ENCODE measurements at places on chromosomes 6 and 20. TPM values are rescaled to one million over a fixed set of nuclear protein-coding genes. Genes with fewer than 3 reads are reported as not detected.

- peaks cover 30% of the 10 kb centered on the region for H3K4me1 ChIP-seq
- no peak for DNase-seq
- H3K36me3 ChIP-seq = no peaks in the 10 kb centered on the region
- no peak overlapping the region for H3K4me3 ChIP-seq
Measured at GRCh38 chr20:62631336-62632308, 10.7 kb upstream of the SLCO4A1 start.

DNA sequence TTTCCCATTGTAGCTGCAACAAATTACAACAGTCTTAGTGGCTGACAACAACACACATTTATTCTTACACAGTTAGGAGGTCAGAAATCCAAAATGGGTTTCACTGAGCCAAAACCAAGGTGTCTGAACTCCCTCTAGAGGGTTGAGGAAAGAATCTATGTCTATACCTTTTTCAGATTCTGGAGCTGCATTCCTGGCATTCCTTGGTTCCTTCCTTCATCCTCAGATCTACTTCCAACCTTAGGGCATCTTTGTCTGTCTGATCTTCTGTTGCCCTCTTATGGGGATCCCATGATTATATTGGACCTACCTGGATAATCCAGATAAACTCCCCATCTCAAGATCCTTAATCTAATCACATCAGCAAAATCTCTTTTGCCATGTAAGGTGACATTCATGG is 540.9 kb upstream of the MAP3K7 start:
- DNase-seq = no peak
- H3K27ac ChIP-seq = no peak overlapping the region
- no peaks in the 10 kb centered on the region for H3K36me3 ChIP-seq
- no peaks in the 10 kb centered on the region for H3K4me1 ChIP-seq

- no peaks in the 10 kb centered on the region for H3K27me3 ChIP-seq
- H3K4me3 ChIP-seq = no peak overlapping the region
- H3K4me1 ChIP-seq = no peaks in the 10 kb centered on the region
Measured at GRCh38 chr6:4794140-4794707, 18.0 kb downstream of the CDYL start.

DNA sequence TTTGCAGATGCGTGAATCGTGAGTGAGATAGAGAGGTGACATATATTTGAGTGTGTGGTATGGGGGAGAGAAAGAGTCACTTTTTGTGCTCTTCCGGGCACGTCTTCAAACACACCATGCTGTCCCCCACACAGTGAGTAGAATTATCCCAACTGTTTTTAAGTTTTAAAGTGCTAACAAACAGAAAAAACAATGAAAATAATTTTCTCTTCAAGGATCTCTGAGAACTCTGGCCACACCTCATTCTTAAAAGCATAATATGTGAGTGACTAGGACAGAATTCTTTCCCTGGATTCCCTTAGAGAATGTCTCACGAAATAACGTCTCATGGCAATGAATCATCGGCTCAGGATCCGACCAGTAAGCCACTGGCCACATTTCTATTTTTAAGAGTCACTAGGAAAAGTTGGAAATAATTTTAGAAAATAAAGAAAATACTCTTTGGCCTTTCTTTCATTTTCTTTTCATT is 235.7 kb upstream of the ZNF217 start:
- no peaks in the 10 kb centered on the region for H3K27me3 ChIP-seq
- peak overlapping the region; percentile 100 for H3K27ac ChIP-seq
- peaks cover 51% of the 10 kb centered on the region for H3K4me1 ChIP-seq
- DNase-seq = peak; percentile 95
- H3K36me3 ChIP-seq = no peaks in the 10 kb centered on the region

DNA sequence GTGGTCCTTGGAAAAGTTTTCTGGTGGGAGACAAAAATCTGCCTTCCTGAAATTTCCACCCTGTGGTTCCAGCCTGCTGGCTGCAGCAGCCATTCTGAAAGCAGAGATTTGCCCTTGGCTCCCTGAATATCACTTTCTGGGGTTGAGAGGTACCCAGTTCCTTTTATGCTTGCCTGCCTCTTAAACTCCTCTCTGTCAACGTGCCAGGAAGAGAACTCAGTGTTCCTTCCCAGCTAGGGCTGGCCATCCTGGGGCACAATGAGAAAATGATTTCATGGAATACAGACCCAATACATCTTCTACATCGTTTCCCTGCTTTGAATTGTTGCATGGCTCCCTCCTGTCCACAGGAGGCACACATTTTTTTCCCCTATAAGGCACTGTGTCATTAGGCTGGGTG is 1.6 kb upstream of the DSN1 start:
- no peaks in the 10 kb centered on the region for H3K27me3 ChIP-seq
- H3K4me1 ChIP-seq = peaks cover 19% of the 10 kb centered on the region
- H3K36me3 ChIP-seq = peaks cover 11% of the 10 kb centered on the region

DNA sequence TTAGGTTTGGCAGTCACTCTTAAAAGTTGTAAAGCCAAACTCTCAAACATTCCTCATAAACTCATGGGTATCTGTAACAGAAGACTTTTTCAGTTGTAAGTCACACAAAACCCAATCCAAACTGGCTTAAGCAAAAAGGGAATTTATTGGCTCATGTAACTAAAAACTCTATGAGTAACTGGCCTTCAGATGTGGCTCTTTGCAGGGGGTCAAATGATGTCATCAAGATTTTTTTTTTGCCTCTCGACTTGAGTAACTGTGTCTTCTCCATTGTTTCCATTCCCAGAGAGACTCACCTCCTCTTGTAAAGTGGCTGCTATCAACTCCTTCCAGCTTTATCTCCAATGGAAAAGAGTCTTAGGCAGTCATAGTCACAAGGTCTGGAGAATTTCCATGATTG is 645.0 kb downstream of the DHX35 start:
- H3K4me3 ChIP-seq = no peak overlapping the region
- H3K4me1 ChIP-seq = no peaks in the 10 kb centered on the region
- no peak overlapping the region for H3K27ac ChIP-seq
- H3K36me3 ChIP-seq = no peaks in the 10 kb centered on the region

GRCh38 chr6:4020822-4021132 is 58.2 kb downstream of the FAM217A start:
- H3K4me3 ChIP-seq = peak overlapping the region; percentile 81
- peaks cover 25% of the 10 kb centered on the region for H3K36me3 ChIP-seq
- H3K4me1 ChIP-seq = peaks cover 29% of the 10 kb centered on the region
- peak overlapping the region; percentile 87 for H3K27ac ChIP-seq
- DNase-seq = no peak
- H3K27me3 ChIP-seq = no peaks in the 10 kb centered on the region

- no peak overlapping the region for H3K4me3 ChIP-seq
- no peak overlapping the region for H3K27ac ChIP-seq
- no peaks in the 10 kb centered on the region for H3K36me3 ChIP-seq
- no peak for DNase-seq
- no peaks in the 10 kb centered on the region for H3K4me1 ChIP-seq
Measured at GRCh38 chr6:33508935-33509926, 54.9 kb downstream of the ZBTB9 start.

- no peaks in the 10 kb centered on the region for H3K36me3 ChIP-seq
- no peaks in the 10 kb centered on the region for H3K4me1 ChIP-seq
- no peak for DNase-seq
- H3K27ac ChIP-seq = no peak overlapping the region
- H3K4me3 ChIP-seq = no peak overlapping the region
Measured at GRCh38 chr6:72913797-72914196, 291.9 kb downstream of the KCNQ5 start.

- H3K27ac ChIP-seq = no peak overlapping the region
- H3K36me3 ChIP-seq = no peaks in the 10 kb centered on the region
- no peak overlapping the region for H3K4me3 ChIP-seq
- H3K27me3 ChIP-seq = no peaks in the 10 kb centered on the region
Measured at GRCh38 chr6:91447081-91447480, 860.2 kb upstream of the MAP3K7 start.

DNA sequence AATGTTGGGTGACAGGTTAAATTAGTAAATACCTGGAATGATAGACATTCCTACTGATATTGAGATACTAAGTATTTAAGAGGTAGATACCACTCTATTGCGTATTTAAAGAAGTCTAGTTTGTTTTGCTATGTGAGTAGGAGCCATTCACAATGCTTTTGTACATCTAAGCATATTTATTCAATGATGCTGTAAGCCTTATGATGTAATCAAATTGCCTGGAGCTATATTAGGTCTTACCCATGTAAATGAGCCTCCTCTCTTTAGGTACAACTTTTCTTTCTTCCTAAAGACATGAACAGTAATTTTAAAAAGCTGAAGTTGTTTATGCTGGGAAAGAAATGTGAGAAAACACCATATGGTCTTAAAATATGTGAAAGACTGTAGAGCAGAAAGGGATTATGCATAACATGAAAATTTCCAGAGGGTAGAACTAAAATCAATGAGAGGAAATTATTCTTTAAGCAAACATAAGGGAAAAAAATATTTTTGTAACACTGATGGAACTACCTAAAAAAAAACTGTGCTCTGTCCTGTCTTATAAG is 526.7 kb downstream of the EPHA7 start:
- no peak for DNase-seq
- no peaks in the 10 kb centered on the region for H3K4me1 ChIP-seq
- H3K27me3 ChIP-seq = no peaks in the 10 kb centered on the region
- H3K4me3 ChIP-seq = no peak overlapping the region

DNA sequence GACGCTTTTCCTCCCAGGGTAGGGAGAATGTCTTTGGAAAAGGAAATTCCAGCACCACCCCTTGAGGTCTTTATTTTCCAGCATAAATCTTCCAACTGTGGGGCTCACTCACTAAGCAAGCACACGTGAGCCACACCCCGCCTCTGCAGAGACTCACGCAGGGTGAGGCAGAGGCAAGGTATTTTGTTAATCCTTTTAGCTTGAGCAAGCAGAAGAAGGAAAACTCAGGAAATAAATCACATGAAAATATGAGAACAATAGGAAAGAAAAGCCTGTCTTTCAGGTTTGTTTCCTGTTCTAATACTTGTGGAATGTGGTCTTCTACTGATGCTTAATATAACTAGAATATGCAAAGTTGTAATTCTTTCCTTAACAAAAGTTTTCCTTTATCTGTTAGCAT is 4.1 kb upstream of the PHACTR2 start:
- peak overlapping the region; percentile 76 for H3K27ac ChIP-seq
- no peaks in the 10 kb centered on the region for H3K36me3 ChIP-seq
- H3K4me1 ChIP-seq = peaks cover 44% of the 10 kb centered on the region
- H3K4me3 ChIP-seq = no peak overlapping the region

GRCh38 chr20:52153896-52154295 is 37.7 kb downstream of the ZFP64 start:
- H3K27ac ChIP-seq = no peak overlapping the region
- no peak overlapping the region for H3K4me3 ChIP-seq
- no peak for DNase-seq
- no peaks in the 10 kb centered on the region for H3K4me1 ChIP-seq

GRCh38 chr20:38387953-38388352 is 41.7 kb downstream of the LBP start:
- no peak for DNase-seq
- no peak overlapping the region for H3K4me3 ChIP-seq
- H3K36me3 ChIP-seq = no peaks in the 10 kb centered on the region

The PTCRA gene
- not detected for total RNA-seq

The ARFGEF3 gene
- total RNA-seq = not detected

The C4A gene
- total RNA-seq = 1.4 TPM

The LPA gene
- total RNA-seq = not detected

The RSPH9 gene
- total RNA-seq = not detected

The GMPR gene
- 21.3 TPM for total RNA-seq

The PRICKLE4 gene
- total RNA-seq = not detected

The GRIK2 gene
- 0.97 TPM for total RNA-seq

The FOXS1 gene
- total RNA-seq = 1.5 TPM

The KCNK5 gene
- total RNA-seq = not detected

The GHRH gene
- not detected for total RNA-seq

Data from SJSA1 (cell line).